ENCODE measurements at places on chromosomes 6 and 20.

DNA sequence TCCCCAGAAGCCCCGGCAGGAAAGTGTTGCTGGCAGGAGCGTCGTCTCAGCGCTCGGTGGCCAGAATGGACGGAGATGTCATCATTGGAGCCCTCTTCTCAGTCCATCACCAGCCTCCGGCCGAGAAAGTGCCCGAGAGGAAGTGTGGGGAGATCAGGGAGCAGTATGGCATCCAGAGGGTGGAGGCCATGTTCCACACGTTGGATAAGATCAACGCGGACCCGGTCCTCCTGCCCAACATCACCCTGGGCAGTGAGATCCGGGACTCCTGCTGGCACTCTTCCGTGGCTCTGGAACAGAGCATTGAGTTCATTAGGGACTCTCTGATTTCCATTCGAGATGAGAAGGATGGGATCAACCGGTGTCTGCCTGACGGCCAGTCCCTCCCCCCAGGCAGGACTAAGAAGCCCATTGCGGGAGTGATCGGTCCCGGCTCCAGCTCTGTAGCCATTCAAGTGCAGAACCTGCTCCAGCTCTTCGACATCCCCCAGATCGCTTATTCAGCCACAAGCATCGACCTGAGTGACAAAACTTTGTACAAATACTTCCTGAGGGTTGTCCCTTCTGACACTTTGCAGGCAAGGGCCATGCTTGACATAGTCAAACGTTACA, 817 bp downstream of the GRM1 start:
- DNase-seq: no peak

GRCh38 chr20:44596010-44596409, 13.6 kb downstream of the PKIG start:
- DNase-seq: no peak

DNA sequence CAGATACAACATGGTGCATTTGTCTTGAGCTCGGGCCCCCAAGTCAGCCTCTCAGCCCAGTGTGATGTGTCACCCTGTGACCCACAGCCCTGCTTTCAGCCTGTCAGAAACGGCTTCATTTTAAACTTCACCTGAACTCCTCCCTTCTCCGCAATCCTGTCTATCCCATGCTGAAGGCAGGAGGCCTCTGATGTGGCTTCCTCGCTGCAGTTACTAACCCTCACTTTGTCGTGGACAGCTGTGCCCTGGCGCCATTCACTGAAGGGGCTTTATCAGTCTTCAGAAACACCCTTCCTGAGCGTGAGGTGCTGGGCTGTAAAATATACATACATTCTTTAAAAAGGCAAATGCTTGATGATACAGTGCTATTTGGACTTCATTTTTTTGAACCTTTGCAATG, 7.9 kb upstream of the ENTPD6 start:
- no peak for DNase-seq

GRCh38 chr20:49167811-49168507, 20.2 kb downstream of the STAU1 start:
- DNase-seq: peak; percentile 31

DNA sequence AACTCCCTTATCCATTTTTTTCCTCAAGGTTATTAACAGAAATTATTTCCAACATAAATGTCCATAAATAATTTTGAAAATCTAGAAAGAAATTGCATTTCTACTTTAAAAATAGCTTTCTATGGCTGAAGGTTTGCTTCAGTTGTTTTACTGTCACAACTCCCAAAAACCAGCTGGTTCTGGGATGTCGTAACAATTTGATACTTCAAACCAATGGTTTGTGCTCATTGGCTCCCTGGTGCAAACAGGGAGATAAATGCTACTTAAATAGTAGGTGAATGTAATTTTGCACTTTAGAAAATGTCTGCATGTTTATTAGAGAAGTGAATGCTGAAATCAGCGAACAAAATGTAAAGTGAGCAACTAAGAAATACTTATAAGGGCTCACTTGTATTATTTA, 31.1 kb downstream of the LAMA2 start:
- DNase-seq: no peak

GRCh38 chr20:58071991-58072390, 156.5 kb downstream of the ANKRD60 start:
- no peak for DNase-seq
